ENCODE measurements at places on chromosomes 2 and 18.

GRCh38 chr2:9140645-9141044 is 66.0 kb upstream of the ASAP2 start:
- DNase-seq, result no peak

DNA sequence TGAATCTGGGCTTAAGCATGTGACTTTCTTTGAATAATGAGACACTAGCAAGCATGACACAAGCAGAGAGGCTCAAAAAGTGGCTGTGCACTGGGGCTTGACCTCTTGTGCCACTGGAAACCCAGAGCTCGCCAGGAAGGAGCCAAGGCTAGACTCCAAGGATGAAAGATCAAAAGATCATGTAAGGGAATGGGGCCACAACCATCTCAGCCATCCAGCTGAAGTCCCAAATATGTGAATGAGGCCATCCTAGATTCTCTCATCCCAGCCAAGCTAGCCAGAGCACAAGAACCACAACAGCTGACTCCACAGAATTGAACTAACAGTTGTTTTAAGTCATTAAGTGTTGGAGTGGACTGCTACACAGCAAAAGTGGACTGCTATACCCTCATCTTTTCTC is 288.1 kb downstream of the CCDC178 start:
- no peak for DNase-seq

DNA sequence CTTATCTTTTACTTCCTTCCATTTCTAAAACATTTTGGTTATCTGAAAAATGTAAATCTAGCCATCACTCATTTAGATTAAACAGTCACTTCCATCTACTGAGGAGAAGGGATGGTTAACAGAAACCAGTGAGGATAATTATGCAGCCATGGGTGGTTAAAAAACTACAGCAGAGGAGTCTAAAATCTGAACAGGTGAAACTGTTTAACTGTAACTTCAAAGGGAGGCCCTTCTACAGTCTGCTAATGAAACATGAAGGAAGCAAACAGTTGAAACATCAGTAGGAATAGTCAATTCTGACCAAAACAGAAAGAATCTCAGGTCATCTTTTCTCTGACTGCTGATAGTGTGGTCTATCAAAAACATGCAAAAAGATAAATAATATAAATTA is 71.0 kb downstream of the DTNB start:
- DNase-seq, result no peak

DNA sequence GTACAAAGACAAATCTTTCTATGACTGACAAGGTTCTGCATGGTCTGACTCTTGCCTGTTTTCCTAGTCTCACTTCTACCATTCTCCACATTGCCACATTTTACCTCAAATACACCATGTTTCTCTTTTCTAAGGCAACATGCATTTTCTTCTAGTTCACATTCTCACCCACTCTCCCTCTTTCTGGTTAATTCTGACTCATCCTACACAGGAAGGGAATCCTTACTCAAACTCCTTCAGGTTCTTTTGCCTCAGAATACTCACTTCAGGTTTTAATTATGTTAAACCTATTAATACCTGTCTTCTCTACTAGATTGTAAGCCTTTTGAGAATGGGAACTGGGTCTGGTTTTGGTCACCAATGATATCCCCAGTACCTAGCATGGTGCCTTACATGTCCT is 47.2 kb downstream of the MAP2 start:
- no peak for DNase-seq

GRCh38 chr2:237898057-237898414 is 38.6 kb downstream of the RAMP1 start:
- no peak for DNase-seq

- no peak for DNase-seq
Observed at GRCh38 chr2:203177361-203177760, 61.5 kb upstream of the CYP20A1 start.

GRCh38 chr2:61647044-61647443 is 108.9 kb upstream of the XPO1 start:
- DNase-seq, result no peak

GRCh38 chr2:118091631-118092030 is 3.4 kb downstream of the INSIG2 start:
- no peak for DNase-seq

GRCh38 chr2:39524756-39525635 is 87.9 kb upstream of the MAP4K3 start:
- DNase-seq, result no peak

DNA sequence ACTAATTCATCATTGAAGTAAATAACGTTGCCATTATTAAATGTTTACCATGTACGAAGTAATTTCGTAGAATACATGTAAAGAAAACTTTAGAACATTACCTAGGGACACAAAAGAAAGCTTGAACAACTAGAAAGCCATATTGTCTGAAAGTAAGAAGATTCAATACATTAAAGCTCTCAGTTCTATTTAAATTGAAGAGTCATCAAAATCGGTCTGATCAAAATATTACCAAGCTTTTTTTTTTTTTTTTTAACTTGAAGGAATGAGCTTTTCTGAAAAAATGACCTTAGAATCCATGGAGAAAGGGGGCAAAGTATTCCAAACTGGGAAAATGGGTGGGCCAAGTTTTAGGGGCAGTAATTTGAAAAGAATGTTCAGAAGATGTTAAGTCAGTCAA is 300.8 kb downstream of the GPD2 start:
- no peak for DNase-seq

GRCh38 chr18:13382366-13382953 is 163.9 kb downstream of the LDLRAD4 start:
- no peak for DNase-seq

- no peak for DNase-seq
Observed at GRCh38 chr2:8437228-8437948, 244.5 kb upstream of the ID2 start.

DNA sequence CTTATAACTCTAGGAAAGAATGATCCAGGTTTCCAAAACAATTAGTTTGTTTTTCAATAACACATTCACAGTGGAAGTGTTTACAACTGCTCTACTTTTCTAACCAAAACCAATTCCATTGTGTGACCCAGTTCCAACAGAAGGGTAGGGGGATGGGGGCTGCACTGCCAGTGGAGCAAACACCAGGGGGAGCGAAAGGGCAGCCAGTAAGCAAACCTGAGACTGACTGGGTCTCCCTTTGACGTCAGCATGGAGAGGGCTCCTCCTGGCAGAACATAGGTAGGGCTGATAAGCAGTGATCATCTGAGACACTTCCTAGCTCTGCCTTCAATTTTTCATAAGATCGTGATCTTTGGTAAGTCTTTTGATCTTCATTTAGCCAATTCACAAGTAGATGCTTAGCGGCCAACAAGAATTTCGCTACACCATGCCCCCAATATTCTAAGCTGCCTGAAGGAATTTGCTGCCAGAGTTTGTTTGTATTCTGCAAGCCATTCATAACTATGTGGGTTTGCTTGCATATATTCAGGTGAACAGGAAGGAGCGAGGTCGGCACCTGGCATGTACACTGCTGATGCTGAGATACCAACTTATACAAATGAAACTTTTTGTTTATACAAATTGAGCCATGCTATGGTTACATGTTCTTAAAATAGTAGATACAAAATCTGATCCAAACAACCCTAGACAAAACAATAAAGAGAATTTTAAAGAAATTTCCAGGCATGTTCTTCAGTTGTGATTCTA is 45.9 kb downstream of the ST6GAL2 start:
- DNase-seq, result no peak

DNA sequence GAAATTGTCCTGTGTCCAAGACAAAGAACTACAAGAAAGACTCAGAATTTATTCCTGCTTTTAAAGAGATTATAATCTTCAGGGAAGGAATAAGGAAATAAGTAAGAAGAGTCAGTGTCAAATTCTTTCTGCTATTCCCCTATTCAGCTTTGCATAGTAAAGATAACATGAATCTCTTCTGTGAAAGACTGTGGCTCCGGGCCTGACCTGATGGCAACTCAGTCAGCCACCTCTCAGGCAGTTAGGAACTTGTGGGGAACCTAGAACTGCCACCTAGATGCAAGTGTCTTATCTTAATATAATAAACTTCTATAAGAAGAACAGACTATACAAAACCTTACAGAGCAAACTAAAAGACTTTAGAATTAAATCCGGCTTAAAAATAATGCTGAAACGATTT is 382.0 kb downstream of the RAD51AP2 start:
- DNase-seq, result no peak

GRCh38 chr2:224764565-224765236 is 48.5 kb upstream of the CCDC195 start:
- DNase-seq, result no peak

DNA sequence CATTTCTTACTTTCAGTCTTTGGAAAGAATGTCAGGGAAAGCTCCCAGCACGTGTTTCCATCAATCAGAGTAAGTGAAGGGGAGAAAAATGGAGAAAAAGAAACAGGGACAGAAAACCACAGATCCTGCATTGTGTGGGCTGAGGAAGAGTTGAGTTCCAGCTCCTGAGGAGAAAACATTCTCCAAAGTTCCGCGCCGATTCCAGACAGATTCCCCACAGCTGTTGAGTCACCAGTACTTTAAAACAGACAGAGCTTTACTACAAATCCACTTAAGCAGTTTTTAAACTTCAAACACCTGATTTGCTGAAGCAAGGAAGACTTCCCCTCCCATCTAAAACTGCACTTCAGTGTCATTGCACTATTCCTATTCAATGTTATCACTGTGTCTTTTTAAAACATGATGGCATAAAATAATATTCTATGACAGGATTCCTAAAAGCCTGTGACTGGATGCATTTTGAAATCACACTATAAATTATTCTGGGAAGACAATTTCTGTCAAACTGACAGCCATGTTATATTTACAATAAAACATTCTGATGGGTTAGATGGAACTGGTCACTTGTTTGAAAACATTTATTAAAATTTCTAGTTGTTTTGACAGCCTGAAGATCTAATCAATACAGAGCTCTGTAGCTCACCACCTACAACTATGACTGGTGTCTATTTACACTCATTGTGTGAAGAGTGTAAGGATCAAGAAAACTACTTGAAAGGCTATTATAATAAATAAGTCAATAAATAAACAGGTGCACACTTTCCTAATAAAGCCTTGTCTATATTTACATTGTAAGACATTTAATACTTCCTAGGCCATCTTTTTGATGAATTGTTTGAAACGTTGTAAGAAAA is 40.9 kb downstream of the TCF4 start:
- DNase-seq, result no peak

DNA sequence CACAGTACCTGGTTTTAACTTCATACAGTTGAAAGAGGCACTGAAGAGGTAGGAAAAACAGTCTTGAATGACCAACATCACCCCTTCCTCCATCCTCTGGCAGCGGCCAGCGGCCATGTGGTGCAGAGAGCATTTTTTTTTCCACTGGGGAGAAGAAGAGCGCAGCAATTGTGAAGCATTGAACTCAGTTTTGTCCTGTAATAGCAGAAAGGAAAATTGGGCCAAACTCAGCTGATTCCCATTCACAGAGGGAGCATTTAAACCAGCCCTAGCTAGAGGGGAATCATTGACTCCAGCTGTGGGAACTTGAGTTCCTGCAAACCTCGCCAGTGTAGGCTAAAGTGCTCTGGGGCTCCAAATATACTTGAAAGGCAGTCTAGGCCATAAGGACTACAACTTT is 316.6 kb upstream of the CHST9 start:
- no peak for DNase-seq

- DNase-seq, result no peak
Observed at GRCh38 chr18:29383311-29384273, 1206.7 kb upstream of the CDH2 start.

- no peak for DNase-seq
Observed at GRCh38 chr18:10558243-10558966, 32.6 kb downstream of the NAPG start.

GRCh38 chr18:47701134-47701533 is 229.3 kb downstream of the SMAD2 start:
- no peak for DNase-seq

- DNase-seq, result no peak
Observed at GRCh38 chr2:224650815-224651439, 65.2 kb downstream of the CCDC195 start.

DNA sequence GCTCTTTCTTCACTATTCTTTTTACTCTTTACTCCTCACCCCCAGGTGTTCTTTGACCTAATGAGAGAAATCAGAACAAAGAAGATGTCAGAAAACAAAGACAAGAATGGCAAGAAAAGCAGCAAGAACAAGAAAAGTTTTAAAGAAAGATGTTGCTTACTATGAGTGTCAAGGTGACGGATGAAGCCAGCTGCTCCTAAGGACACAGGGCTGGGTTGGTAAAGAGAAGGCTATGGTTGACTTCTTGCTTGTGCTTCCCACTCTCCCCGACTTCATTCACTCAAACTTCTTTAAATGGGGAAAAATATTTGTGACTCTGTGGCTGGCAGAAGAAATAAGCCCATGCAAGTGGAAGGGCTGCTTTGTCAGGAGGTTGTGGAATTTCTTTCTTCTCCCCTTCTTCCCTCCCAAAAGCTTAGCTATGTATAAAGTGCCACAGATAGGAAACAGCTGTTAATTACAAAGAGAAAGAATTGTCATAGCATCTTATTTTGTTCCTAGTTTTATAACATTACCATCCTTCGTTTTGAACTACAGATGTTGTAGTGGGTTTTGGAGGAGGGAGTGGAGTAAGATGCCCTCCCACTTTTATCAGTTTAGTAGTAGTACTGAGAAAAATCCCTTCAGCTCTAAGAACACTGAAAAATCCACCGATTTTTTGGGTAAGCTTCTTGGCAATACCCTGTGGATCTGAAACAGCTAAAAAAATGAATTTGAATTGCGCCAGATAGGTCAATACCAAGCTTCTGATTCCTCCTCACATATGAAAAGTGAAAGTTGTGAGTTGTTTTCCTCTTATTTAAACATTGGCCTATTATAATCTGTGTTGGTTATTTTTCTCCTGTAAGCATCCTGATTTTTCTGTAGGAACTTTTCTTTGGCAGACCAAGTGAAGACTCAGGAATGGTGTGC is 40.7 kb downstream of the RALB start:
- DNase-seq, result no peak

DNA sequence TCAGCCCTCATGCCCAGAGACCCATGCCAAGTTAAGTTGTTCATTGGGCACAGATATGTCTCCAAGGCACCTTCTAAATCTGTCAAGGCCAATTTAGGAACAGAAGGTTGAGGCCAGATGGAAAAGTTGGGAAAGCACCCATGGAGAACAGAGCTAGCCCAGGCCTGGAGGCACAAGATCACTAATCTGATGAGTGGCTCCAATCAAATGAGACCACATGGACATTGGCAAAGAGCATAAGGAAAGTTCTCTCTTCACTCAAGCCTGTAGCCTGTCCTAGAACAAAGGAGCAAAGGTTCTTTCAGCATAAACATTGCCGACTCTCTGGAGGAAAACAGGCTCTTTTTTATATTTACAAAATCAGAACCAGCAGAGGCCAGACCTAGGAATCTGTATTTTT is 154.8 kb downstream of the RNF152 start:
- DNase-seq, result no peak

- DNase-seq, result no peak
Observed at GRCh38 chr2:182064019-182064778, 78.5 kb downstream of the PPP1R1C start.

Measured in activated CD8-positive, alpha-beta memory T cell treated with anti-CD3 and anti-CD28 coated beads, Interleukin-2, amount 50 U/mL, for 4 hours (primary cell).